Heart left ventricle (tissue), 16 donors: ENCODE measurements at places on chromosomes 16 and 17.

DNA sequence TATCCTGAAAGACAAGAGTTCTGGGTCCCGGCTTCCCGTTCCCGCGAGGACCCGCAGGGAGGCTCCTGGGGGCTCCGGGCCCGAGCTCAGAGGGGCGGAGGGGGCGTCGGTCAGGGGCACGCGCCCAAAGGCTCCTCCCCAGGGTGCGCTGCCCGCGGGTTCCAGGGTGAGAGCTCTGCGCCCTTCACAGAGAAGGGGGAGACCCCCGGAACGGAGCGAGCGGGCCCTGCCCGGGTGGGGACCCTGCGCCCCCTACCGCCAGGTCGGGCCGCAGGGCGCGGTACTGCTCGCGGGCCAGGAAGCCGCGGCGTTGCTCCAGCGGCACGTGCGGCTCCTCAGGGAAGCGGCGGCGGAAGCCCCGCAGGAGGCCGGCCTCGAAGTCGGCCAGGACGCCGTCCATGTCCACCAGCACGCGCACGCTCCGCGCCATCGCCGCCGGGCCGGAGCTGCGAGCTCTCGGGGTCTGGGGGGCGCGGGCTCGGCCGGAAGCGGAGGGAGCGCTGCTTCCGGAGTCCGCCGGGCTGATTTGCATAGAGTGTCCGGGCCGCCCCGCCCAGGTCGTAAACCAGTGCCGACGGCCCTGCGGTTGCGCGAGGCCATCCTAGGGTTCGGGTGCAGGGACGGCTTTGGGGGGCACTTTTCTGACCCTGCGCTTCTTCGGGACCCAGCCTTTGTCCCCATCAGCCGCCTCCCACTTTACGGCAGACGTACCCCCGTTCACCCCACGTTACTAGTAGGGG lies at the start of gene NT5C:
Gene NT5C, minus strand, starts transcription at position 465 of the 740 bp plus-strand sequence. Its CDS starts 35 bp downstream, at position 430.
- peak; percentile 84 for DNase-seq

GRCh38 chr17:41967141-41967920 lies 736 bp downstream of the CNP start:
- DNase-seq = peak; percentile 69

GRCh38 chr16:80085606-80086005 lies 455.2 kb upstream of the DYNLRB2 start:
- no peak for DNase-seq

GRCh38 chr16:47141773-47142485 lies 1.8 kb downstream of the NETO2 start:
- DNase-seq = peak; percentile 81

- no peak for DNase-seq
Measured at GRCh38 chr17:47222047-47222446, 12.9 kb downstream of the MYL4 start.
